HFF-Myc (cell line): ENCODE measurements at places on chromosomes 6 and 20.

DNA sequence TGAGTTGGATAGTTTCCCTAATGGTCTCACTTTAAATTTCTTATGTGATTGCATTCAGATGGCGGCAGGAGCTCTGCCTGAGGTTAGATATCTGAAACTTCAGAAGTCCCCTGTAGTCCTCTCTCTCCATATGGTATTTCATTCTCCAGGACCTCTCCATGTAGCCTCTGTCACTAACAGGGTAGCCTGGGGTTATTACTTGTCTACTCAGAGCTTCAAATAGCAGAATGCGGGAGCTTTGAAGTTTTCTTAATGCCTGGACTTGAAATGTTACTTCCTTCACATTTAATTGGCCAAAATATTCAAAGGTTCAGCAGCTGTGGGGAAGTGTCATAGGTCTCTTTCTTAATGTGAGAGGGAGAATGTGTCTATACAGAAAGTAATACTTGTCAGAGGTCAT, 1370.4 kb downstream of the GRIK2 start:
- DNase-seq: no peak

DNA sequence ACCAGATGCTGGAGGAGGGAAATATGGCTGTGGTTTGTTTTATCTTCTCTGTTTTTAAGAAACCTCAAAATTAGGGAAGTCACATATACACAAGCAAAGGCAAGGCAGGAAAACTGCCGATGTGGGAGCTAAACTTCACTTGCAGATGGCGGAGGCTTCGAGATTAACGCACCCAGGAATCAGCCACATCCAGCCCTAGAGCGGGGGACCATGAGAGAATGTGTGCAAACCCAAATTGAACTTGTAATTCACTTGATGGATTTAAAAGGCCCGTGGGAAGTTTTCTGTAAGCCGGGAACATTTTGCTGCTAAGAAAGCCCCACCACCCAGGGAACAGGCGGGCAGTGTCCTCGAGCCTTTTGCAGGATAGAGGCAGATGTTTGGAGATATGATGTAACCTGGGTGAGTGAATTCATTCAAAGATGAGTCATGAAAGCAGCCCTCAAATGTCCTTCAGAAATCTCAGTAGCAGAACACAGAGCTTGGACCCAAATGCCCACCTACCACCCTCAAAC, 39.9 kb downstream of the PREX1 start:
- peak; percentile 36 for DNase-seq

GRCh38 chr6:43937236-43938177, 167.5 kb downstream of the VEGFA start:
- DNase-seq: no peak

GRCh38 chr6:41789390-41789724, 1.9 kb downstream of the TOMM6 start:
- DNase-seq: no peak

DNA sequence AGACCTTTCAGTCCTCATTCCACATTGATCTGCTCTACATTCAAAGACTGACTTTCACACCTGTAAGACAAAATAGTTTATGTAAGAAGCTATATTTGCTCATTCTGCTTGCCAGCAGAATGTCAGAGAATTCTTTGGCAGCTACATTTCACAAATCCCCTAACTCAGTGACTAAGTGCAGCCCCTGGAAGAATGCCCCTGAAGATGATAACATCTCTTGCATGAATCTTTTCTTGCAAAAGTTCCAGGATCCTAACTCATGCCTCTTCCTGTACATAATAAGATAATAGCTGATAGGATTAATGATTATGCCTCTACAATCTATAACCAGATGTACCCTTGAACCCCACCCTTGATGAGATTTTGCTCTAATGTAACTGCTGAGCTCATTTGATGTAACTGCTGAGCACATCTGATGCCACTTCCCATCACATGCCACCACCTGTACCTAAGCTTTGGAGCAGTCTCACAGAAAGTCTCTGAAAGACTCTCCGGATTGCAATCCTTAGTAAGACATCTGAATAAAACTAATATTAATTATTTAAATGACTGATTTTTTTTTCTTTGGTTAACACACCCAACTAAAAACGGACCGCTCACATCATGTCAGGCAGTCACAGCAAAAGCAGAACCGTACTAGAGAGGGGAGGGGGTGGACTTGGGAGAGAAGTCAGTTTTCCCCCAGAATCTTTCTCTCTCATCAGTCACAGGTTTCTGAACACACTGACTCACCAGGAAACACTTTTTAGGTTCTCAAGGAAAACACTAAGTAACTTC, 684 bp upstream of the DNAH8 start:
- no peak for DNase-seq

- no peak for DNase-seq
Measured at GRCh38 chr20:32626859-32627636, 41.9 kb upstream of the NOL4L start.

GRCh38 chr20:16462711-16463110, 110.5 kb downstream of the KIF16B start:
- no peak for DNase-seq

DNA sequence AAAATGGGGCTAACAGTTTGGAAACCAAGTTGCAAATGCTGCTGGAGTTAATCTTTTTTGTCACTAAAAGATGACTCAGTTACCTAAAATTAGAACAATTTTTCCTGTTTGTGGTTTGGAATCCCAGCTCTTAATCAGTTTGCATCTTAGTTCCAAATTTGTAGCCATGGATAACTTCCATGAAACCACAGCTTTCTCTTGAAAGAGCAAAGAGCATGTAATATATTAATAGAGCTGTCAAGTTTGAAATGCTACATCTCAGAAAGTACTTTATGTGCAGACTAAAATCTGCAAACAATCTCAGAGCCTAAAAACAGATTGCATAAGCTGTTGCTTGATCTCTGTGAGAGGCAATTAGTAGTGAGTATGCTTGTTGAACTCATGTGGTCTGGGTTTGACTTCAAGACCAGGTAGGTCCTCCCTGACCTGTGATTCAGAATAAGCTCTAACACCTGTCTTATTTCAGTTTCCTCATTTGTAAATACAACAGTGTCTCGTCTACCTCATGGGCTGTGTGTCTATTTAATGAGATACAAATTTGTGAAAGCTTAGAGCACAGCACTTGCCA, 23.5 kb downstream of the DHX35 start:
- peak; percentile 68 for DNase-seq

- no peak for DNase-seq
Measured at GRCh38 chr20:8621001-8621400, 447.9 kb upstream of the PLCB4 start.

DNA sequence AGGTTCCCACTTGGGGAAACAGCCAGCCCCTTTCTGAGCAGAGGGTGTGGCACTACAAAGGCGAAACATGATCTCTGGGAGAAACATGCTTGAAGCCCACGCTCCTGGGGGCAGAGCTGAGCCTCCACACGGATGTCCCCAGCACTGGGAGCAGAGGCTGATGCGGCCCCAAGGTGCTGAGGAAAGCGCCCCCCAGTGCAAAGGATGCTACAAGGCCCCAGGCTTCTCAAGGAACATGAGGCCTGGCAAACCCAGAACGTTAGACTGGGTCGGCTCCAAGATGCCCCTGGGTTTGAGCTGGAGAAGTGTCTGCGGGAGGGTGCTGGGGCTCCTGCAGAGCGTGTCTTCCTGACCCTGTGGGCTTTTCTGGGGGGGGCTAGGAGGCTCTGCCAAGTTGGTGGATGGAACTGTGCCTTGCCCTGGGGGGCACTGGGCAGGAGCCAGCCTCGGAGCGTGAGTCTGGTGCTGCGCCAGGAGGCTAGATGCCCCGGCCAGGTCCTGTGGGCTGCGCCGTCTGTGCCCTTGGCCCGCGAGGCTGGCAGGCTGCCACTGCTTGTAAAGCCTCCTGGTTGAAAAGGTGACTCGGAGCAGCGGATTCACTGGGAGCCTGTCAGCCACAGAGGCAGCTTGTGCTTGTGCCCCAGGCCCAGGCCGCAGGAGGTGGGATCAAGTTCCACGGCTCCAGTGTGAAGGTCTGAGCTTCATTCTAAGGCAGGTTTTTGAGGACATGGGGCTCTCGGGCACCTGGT, 8.1 kb downstream of the SYNJ2 start:
- DNase-seq: no peak

GRCh38 chr6:87656857-87657256, 45.2 kb downstream of the AKIRIN2 start:
- DNase-seq: no peak

GRCh38 chr6:128371136-128371535, 149.3 kb downstream of the PTPRK start:
- DNase-seq: no peak

DNA sequence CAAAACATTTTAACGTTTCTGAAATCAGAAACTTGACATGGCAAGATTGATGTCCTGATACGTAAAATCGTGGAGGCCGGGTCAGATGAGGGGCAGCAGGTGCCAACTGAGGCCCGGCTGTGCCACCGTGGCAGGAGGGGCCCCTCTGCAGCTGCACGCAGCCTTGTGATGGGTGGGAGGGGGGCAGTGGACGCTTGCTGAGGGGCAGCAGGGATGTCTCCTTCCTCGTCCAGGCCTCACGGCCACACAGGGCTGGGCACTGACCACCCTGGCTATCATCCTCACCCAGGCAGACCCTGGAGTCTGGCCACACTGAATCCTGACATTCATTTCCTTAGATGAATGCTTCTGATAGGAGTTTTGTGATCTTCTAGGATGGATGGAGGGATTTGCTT, 114.7 kb downstream of the ERMARD start:
- no peak for DNase-seq

DNA sequence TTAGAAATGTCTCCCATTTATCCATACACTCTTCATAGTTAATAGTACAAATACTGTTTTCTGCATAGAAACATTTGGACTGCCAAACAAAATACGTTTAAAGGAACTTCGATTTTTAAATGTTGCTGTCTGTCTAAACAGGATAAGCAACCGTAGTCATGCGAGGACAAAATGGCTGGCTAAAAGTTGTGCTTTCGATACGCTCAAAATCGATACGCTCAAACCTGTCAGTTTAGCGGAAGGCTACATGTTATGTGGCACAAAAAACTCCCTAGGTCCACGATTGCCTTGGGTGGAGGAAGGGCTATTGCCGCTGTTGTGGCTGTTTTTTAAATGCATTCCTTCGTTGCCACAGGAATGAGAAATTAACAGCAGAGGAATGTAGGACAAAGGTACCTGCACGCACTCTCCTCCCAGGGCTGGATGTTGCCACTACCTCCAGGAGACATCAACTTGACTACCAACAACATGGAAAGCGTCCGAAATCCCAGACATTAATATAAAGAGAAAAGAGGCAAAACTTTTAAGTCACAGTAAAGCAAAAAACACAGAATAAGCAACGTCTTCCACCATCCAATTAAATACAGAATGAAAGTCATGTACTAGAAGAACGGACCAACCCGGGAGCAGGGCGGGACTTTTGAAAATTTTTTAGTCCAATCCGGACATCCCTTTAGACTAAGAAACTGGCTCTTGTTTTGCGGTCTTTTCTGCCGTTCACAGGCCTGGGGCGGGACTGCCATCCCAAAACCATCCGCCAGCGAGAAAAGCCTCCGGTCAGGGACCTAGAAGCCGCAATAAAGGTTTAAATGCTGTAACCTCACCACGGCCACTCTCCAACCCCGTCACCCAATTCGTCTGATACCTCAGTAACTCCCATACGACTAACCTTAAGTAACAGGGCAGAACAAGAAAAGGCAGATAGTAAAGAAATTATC, 32.2 kb upstream of the HFE start:
- peak; percentile 92 for DNase-seq

DNA sequence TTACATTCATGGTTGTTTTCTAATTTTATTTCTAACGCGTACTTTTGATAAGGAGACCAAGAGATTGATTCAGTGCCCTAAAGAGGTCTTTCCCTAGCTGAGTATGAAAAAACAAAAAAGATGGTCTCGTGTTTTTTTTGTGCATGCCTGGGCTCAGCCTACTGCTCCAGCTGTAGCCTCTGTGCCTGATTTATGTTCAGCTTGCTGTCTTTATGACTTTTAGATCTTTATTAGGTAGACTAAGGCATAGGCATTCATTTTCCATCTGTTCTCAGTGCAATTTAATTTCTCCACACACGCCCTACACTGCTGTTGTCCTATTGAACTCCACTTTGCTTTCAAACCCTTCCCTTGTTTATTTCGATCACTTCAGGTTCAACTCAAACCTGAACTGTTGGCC, 56.5 kb downstream of the OPRM1 start:
- no peak for DNase-seq

DNA sequence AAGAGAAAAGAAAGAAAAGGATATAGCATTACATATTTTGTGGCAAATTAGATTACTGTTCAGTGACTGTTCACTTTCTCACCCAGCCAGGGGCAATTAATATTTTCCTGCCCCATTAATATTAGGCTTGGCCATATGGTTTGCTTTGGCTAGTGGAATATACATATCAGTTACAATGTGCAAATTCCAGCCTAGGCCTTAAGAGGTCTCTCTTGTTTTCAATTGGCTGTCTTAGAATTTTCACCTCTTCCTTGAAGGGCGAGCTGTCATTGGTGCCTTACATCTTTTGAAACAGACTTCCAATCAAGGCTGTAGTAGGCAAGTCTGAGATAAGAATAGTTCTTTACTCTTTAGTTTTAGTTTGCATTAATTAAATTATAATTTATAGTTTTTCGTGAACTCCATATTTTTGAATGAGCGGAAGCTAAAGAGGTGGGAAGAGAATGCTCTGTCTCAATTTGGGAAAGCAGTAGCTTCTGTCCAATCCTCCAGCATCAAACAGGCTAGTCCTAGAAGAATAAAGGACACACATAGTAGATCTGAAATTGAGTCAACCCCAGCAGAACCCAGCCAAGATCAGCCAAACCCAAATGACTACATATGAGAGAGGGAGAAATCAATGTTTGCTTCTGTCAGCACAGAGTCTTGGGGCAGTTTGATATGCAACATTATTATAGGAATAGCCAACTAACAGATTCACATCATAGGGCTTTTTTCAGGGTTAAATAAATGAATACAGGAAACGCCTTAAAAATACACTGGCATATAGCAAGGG, 6.3 kb upstream of the CSNK2A1 start:
- no peak for DNase-seq

DNA sequence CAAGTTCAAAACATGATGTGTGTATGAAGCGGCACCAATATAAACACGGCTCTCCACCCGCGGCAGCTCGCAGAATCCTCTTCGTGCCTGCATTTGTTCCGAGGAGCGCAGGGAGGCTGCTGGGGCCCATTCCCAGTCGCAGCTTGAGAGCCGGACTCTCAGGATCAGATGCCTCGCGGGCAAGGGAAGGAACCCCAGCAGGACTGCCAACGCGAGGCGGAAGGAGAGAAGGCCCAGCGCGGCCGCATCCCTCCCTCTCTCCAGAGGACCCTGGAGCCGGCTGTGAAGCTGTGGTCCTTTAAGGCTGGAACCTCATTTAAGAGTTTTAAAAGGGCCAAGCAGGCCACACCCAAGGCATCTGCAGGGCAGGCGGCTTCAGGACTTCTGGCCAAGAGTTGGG, 44.2 kb upstream of the ZBP1 start:
- no peak for DNase-seq

GRCh38 chr6:136782021-136782770, 10.1 kb downstream of the MAP3K5 start:
- DNase-seq: no peak
